ENCODE measurements at places on chromosomes 1 and 21. TPM values are rescaled to one million over a fixed set of nuclear protein-coding genes. Genes with fewer than 3 reads are reported as not detected.
A peak's percentile ranks its signal among the peaks of the same experiment; 100 is the strongest.

The TMEM51 gene
- not detected for total RNA-seq

The MMEL1 gene
- 0.86 TPM for total RNA-seq

The GJA9 gene
- total RNA-seq: not detected

The C1orf87 gene
- total RNA-seq: not detected

The CLDN14 gene
- not detected for total RNA-seq

The PALMD gene
- not detected for total RNA-seq

The CAPN8 gene
- total RNA-seq: not detected

The CRYBG2 gene
- total RNA-seq: 0.83 TPM

The MTF2 gene
- 71.0 TPM for total RNA-seq

The RHCE gene
- total RNA-seq: not detected

DNA sequence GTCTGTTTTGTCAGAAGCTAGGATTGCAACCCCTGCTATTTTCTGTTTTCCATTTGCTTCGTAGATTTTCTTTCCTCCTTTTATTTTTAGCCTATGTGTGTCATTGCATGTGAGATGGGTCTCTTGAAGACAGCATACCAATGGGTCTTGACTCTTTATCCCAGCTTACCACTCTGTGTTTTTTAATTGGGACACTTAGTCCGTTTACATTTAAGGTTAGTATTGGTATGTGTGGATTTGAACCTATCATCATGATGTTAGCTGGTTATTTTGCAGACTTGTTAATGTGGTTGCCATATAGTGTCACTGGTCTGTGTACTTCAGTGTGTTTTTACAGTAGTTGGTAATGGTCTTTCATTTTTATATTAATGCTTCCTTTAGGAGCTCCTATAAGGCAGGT lies 141.5 kb downstream of the DNAH14 start:
- DNase-seq: no peak

GRCh38 chr1:206779638-206780037 lies 7.3 kb upstream of the IL10 start:
- no peak for DNase-seq

DNA sequence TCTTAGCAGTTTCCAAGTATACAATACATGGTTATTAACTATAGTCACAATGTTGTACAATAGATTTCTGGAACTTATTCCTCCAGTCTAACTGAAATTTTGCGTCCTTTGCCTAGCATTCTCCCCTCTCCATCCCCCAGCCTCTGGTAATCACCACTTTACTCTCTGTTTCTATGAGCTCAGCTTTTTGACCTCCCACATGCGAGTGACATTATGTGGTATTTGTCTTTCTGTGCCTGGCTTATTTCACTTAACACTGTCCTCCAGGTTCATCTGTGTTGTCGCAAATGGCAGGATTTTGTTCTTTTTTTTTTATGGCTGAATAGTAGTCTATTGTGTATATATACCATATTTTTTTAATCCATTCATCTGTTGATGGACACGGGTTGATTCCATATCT lies 43.9 kb upstream of the CD101 start:
- no peak for DNase-seq

GRCh38 chr1:160639652-160640051 lies 7.2 kb downstream of the SLAMF1 start:
- no peak for DNase-seq

GRCh38 chr21:44865561-44866280 lies 7.8 kb downstream of the PTTG1IP start:
- DNase-seq: no peak

GRCh38 chr21:42160111-42160721 lies 58.7 kb upstream of the ABCG1 start:
- DNase-seq: no peak

DNA sequence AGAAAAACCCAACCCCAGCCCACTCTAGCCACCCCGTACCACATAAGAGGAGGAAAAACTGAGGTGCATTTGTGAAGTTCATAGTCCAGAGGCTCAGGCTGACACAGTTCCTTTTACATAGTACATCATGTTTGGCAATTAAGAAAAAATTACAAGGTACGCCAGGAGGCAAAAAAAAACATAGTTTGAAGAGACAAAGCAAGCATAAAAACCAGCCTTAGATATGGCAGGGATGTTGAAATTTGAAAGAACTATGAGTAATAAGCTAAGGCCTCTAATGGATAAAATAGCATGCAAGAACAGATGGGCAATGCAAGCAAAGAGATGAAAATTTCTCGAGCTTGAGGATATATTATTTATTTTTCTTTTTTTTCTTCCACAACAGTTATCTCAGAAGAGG lies 31.9 kb downstream of the MIXL1 start:
- DNase-seq: no peak

DNA sequence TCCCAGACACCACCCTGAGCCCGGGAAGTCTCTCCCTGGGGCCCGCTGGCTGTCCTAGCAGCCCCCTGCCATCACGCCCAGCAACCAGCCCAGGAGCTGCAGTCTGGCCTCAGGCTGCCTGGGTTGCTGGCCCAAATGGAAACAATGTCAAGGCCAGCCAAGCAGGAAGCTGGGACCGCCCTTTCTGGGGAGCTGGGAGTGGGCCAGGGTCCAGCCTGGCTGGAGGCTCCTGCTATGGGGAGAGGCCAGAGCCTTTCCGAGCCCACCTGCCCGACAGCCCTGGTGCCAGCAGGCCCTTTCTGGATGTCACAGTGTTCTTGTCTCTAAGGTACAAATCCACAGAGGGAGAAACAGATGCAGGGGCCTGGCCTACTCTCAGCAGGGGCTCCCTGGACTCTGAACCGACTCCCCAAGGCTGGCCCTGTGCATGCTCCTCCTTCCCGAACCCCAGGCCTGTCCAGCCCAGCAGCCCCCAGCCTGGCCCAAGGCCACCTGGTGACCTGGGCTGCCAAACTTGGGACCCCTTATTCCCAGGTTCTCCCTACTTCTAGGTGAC lies 1.2 kb upstream of the MMEL1 start:
- DNase-seq: no peak

- no peak for DNase-seq
Observed at GRCh38 chr1:180953291-180954004, 40.8 kb downstream of the KIAA1614 start.

DNA sequence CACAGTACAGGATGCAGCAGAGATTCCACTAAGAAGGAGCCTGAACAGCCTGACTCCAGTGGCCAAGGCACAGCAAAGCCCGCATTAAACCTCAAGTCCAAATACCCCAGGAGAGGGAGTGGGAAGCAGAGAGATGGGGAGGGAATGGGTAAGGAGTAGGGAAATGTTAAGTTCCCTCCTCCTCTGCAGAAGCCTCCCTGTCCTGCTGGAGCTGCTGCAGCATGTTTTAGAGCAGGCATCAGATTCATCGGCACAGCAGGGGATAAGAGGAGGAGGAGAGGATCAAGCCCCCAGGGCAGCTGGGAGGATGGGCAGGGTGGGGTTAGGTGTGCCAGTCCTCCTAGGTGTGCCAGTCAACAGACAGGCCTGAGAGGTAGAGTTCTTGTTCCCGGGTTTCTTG lies 709.7 kb downstream of the PTPRU start:
- no peak for DNase-seq

GRCh38 chr21:24903994-24904635 lies 703.2 kb downstream of the MRPL39 start:
- DNase-seq: no peak

GRCh38 chr21:42492201-42492600 lies 3.8 kb downstream of the RSPH1 start:
- no peak for DNase-seq

- DNase-seq: no peak
Observed at GRCh38 chr1:55747408-55747841, 532.3 kb upstream of the USP24 start.

GRCh38 chr1:84272401-84272800 lies 29.1 kb upstream of the SAMD13 start:
- DNase-seq: no peak

DNA sequence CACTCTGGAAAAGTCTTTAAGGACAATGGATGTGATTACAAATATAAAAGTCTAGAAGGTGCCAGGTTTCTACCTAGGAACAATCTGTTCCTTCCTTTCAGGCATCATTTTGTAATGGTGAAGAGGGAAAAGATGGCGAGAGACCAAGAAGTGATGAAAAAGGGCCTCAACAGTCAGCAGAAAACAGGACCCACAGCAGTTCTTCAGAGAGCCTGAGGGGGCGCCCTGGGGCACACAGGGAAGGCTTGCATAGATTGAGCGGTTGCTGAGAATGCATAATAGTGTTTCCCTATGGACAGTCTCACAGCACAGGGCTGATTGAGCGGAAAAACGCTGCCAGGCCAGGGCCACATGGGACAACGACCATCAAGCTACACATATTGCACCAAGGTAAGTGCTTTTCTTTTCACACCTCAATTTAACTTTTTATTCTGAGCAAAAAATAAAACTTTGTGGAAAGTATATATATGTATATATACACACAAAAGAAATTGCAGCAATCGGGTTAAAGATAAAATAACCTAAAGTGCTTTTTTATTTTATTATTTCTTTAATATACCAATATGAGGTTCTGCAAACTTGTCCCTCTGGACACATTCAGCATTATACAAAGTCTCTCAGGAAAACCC lies 3.1 kb upstream of the YRDC start:
- DNase-seq: peak; percentile 59

GRCh38 chr1:110523011-110523410 lies 4.0 kb upstream of the KCNA10 start:
- DNase-seq: no peak

DNA sequence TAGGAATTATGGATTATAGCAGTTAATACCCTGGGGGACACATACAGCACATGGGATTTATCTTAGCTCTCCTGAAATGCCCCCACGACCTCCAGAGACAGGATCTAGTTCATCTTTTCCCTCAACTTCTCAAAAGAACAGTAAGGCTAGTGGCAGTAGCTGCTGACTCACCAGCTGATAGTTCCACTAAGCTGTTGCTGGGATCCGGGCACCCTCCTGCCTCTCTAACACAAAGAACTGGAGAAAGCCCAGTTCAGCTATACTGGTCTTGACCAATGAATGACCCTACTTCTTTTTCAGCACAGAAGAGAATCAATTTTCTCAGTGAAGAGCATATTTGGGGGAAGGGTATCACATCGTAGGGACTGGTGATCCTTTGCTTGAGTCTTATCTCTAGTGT lies 84.1 kb downstream of the PGBD5 start:
- DNase-seq: no peak

DNA sequence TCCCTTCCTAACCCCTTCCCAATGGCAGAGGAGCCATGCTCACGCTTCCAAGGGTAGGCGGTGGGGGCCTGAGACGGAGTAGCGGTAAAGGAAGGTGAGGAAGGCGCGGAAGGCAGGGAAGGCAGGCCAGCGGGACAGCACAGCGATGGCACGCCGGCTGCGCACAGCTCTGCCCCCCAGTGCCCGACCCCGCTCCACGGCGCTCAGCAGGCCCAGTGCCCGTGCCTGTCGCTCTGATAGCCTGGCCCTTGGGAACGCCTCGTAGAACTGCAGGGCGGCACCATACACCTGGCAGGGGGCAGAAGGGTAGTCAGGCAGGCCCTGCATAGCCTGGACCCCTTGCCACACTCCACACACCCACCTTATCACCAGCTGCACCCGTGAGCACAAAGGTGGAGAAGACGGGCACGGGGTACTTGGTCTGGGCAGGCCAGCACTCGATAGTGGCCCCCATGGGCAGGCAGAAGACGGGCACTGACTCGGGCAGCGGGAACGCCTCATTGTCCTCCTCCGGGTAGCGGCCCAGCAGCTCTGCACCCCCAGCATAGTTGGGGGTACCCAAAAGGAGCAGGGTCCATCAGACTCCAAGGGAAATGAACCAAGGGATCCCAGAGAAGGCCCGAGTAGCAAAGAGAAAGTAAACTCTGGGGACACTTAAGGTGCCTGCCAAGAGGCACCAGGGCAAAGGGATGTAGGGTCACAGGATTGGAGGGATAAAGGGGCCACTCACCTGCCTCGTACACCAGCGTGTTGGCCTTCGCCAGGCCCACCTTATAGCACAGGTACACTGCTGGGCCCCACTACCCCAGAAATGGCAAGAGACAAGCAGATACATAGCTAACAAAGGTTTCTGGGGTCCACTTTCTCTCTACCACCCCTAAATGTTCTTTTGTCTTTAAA lies 4.4 kb downstream of the DENND4B start:
- no peak for DNase-seq

Data from activated T-helper 1 cell treated with anti-CD3 and anti-CD28 coated beads, Interleukin-12 subunit alpha, Interleukin-12 subunit beta, Interleukin-2, Interleukin-4 antibody, amounts not matched to agents 30 ng/mL and 10 ng/mL and 1 ng/mL, durations not matched to agents 14 hours and 24 hours and 36 hours (primary cell).